HS-5 (cell line): ENCODE measurements at places on chromosomes 5 and 9.
A peak's percentile ranks its signal among the peaks of the same experiment; 100 is the strongest.

DNA sequence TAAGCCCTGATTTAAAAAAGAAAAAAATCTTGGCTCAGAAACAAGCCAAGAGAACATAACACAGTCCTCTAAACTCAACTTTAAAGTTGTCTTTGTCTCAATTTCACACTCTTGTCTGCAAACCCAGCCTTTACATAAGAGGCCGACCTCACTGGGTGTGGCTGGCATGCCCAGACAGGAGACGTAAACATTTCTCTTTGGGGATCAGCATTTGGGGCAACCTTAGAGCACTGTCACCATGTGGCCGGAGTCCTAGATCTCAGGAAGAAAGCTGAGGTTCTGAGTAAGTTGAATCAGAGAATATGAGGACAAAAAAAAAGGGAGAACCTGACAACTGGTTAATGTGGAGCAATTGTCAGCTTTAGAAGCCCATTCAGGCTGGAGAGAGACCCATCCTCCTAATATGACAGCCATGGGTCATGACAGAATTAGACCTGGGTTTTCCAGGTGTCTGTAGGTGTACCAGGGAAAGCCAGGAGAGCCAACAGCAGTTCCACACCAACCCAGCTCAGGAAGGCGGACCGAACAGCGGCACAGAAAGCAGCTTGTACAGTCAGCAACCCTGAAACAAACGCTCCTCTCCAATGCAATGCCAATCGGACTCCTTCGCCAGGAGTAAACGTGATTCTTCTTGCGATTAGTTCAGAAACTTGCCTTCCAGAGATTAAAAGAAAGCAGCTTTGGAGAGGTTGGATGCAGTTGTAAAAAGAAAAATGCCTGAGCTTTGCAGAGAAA is 97.9 kb upstream of the MAP3K1 start:
- DNase-seq = no peak

GRCh38 chr9:19163631-19164030 is 36.3 kb upstream of the PLIN2 start:
- no peak for DNase-seq

GRCh38 chr9:132795511-132796303 is 82.4 kb downstream of the AK8 start:
- DNase-seq = no peak

GRCh38 chr5:174755106-174755505 is 30.7 kb downstream of the MSX2 start:
- no peak for DNase-seq

DNA sequence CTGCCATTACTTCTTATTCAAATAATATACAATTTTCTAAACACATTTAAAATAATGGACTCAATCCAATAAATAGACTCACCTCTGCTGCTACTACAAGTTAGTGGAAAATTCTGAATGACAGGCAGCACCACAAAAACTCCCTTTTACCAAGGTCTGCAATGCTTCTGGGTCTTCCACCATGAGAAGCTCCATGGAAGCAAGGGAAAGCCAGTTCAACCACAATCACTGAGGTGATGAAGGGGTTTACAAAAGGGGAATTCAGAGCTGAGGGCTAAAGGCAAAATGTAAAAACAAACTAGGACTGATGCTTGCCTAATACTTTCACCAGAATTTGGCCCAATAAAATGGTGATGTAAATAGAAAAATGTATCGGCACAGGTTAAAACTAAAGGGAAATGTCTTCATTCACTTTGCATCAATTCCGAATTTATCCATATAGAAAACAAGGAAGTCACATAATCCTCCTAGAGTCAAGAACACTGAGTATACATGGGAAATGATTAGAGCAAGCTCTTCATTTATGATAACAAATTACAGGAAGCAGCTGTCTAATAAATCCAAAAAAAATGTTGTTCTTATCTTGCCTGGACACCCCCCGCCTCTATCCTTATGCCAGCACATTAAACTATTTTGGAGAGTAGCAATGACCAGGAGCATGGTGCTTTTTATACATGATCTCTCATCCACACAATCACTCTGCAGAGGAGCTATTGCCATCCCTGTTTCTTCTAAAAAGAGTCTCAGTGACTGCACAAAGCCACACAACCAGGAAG is 66.3 kb upstream of the NFIB start:
- no peak for DNase-seq

- DNase-seq = peak; percentile 58
These were observed 431.0 kb upstream of the MEF2C start for GRCh38 chr5:89313804-89314588.

GRCh38 chr9:96318921-96319565 is 17.1 kb upstream of the HSD17B3 start:
- no peak for DNase-seq

DNA sequence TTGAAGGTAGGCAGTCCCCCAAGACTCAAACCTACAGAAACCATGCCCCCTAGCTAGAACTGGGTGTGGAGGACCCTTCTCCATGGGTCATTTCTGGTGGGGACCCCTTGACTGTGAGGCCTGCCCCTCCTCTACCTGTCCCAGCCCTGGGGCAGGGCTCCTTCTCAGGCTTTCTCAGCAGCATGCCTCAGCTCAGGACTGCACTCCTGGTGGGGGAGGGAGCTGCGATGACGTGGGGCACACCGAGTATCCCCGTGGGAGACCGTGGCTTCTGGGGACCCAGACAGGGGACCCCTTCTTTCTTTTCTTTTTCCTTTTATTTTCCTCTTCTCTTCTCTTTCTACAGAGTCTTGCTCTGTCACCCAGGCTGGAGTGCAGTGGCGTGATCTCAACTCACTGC is 27.0 kb upstream of the PITX1 start:
- DNase-seq = no peak

GRCh38 chr5:173669483-173669882 is 53.0 kb upstream of the BOD1 start:
- no peak for DNase-seq

DNA sequence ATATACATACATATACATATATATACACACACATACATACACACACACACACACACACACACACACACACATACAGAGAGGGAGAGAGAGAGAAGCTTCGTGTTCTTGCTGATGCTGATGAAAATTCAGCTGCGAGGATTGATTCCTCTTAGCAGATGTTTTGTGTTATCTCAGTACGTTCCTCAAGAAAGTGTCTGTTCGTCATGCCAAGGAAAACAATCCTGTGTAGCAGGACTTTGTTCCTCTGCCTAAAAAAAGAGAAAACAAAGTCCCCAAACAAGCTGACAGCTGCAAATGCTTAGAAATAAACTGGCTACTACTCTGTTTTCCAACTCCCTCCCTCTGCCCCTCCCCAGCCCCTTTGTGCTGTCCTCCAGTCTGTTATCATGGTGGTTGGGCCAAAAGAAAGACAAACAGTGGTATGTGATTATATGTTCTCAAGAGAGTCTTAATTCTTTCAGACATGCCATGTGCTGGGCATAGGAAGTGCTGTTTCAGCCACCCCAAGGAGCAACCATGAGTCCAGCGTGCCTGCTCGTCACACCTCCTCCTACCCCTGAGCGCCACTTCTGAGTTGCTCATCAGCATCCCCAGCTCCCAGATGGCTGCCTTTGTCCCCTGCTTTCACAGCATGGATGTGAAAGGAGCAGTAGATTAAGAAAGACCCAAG is 71.5 kb upstream of the EQTN start:
- DNase-seq = no peak

GRCh38 chr5:54861212-54861894 is 124.0 kb downstream of the ESM1 start:
- no peak for DNase-seq

GRCh38 chr5:96253140-96253539 is 179.9 kb downstream of the PCSK1 start:
- DNase-seq = no peak

GRCh38 chr9:100933656-100934055 is 94.9 kb upstream of the PLPPR1 start:
- DNase-seq = peak; percentile 11

DNA sequence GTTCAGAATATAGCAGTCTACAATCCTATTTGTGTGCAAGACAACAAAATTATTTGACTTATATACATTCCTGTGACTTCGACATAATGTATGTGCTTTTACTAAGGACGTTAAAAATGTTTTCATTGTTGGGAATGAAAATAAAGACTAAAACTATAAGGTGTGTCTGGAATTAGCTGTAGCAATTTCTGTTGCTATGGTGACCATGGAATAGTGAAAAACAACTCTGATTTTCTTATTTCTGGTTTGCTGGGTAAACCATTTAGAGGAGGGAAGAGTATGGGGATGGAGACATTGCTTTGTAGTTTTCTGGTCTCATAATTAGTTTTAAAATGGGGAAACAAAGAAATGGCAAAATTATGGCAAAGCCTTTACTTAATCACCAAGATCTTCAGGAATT is 343.2 kb downstream of the SEMA5A start:
- DNase-seq = no peak

- DNase-seq = no peak
These were observed 18.3 kb upstream of the SLC6A3 start for GRCh38 chr5:1463326-1464095.

GRCh38 chr5:95815155-95815729 is 7.3 kb downstream of the GLRX start:
- DNase-seq = no peak

DNA sequence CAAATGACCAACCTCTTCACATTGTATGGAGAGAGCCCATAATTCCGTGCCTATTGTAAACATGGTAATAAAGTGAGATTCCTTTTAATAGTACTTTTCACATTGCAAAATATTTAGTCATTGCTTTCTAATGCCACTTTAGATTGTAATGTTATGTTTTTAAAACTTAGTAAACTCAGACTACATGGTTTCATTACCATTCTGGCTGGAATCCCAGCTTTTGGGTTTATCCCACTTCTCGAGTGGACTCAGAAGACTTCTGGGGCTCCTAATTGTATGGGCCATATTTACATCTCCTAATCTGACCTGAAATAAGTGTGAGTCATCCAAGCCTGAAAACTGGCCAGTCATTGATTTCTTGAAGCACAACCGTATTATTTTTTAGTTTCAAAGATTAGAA is 217.6 kb downstream of the CAAP1 start:
- no peak for DNase-seq

DNA sequence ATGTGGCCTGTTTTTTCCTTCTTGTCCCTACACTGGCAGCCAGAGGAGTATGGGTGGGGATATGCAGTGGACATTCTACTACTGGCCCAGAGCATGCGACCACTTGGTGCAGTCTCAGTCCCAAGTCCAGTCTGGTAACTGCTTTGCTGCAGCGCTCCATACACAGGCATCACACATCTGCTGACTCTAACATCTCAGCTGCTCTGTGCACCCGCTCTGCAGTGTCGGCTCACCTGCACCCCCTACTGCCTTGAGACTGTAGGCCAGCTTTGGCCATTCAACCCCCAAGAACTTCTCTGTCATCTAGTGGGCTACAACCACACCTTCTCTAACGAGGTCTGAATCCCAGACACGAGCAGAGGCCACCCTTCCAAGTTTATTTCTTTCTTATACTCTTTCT is 46.4 kb upstream of the SLCO6A1 start:
- DNase-seq = no peak

DNA sequence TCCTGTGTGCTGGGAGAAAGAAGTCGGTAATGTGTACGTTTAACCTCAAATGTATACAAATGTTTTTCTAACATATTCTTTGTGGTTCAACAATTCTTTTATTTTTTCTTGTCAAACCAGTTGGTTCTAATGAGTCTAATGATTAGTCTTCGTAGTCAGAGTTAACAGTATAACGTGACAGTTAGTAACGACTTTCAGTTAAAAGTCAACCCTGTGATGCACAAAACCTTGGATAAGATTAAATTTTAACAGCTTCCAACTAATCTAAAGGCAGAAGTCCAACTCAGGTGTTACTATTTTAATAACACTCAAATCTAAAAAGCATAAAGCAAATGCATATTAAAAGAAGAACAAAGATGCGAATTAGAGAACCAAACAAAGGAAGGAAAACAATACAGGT is 47.0 kb downstream of the SEMA6A start:
- no peak for DNase-seq

GRCh38 chr9:134346151-134346550 is 19.9 kb downstream of the RXRA start:
- DNase-seq = no peak

DNA sequence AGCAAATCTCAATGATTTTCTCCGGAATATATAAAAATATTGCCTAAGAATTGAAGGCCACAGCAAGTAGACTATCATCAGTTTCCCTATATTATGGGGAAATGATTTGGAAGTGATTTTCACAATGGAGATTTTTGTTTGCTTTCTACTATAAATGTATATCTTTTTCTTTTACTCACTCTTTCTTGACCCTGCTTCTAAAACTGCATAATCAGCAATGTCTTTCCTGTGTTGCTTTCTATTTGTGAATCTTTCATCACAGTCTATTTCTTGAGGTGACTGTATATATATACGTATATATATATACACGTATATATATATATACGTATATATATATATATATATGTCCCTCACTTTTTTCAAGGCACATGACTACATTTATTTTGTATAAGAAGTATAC is 622.6 kb downstream of the DTWD2 start:
- DNase-seq = no peak

GRCh38 chr9:2285416-2286332 is 270.5 kb downstream of the SMARCA2 start:
- DNase-seq = no peak

GRCh38 chr5:112533362-112533761 is 114.3 kb upstream of the EPB41L4A start:
- DNase-seq = no peak

- no peak for DNase-seq
These were observed 2.1 kb upstream of the TRAF1 start for GRCh38 chr9:120928483-120929228.

- DNase-seq = no peak
These were observed 129.6 kb upstream of the HMHB1 start for GRCh38 chr5:143682246-143682905.

DNA sequence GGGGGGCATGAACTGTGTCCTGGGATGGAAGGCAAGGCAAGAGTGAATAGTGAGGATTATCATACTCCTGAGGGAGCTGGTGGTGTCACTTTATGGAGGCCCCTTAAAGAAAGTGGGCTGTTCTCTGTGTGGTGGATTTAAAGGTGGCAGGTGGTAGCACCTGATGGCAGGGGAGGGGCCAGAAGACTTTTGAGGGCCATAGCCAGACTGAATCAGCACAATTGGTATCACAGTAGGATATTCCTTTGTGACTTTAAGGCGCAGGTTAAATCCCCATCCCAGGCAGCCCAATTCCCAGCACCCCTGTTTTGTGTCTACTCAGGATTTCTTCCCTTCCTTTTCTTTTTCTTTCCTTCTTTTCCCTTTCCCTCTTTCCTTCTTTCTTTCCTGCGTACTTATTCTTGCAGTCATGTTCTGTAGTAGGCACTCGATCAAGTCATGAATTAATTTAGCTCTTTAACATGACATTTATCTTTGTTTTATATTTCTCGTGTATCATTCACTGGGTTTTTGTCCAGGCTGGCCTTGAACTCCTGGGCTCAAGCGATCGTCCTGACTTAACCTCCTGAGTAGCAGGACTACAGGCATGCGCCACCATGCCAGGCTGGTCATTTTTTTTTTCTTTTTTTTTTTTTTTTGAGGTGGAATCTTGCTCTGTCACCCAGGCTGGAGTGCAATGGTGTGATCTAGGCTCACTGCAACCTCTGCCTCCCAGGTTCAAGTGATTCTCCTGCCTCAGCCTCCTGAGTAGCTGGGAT is 11.0 kb upstream of the PCBD2 start:
- DNase-seq = no peak

GRCh38 chr9:134519375-134520070 is 122.1 kb upstream of the COL5A1 start:
- DNase-seq = no peak

GRCh38 chr5:157248821-157249470 is 17.0 kb upstream of the CYFIP2 start:
- no peak for DNase-seq
